ENCODE measurements at places on chromosomes 1 and 21. TPM values are rescaled to one million over a fixed set of nuclear protein-coding genes. Genes with fewer than 3 reads are reported as not detected.

DNA sequence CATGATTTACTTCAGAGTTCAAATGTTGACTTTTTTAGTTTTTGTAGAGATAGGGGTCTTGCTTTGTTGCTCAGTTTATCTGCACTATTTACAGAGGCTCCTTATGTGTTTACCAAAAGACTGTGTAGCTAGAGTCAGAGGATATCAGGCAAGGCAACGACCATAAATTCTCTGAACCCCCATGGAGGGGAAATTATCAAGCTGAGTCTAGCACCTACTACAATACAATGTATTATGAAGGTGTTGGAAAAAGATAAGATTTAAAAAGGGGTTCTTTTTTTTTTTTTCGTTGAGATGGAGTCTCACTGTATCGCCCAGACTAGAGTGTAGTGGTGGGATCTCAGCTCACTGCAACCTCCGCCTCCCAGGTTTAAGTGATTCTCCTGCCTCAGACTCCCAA lies 16.4 kb downstream of the GMEB1 start:
- DNase-seq: no peak

The PROK1 gene
- not detected for polyA plus RNA-seq

GRCh38 chr1:101004670-101005069 lies 20.9 kb downstream of the DPH5 start:
- no peak for DNase-seq

- no peak for DNase-seq
Measured at GRCh38 chr1:42282867-42283583, 52.0 kb downstream of the FOXJ3 start.

DNA sequence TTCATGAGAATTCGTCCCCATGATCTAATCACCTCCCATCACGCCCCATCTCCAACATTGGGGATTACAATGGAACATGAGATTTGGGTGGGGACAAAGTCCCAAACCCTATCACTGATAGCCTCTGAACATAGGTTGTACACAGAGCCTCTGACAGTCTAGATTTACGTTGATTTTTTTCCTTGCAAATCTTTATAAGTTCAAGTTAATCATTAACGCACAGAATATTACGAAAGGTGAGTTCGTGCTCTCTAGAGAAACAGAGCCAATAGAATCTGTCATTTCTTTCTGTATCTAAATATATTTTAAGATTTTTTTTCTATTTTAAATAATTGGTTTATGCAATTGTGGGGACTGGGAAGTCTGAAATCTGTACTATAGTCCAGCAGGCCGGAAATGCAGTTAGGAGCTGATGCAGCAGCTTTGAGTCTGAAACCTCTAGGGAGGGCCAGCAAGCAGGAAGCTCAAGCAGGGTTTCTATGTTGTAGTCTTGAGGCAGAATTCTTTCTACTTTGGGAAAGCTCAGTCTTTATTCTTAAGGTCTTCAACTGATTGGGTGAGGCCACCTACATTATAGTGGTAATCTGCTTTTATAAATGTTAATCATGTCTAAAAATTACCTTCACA lies 61.0 kb downstream of the SELENOF start:
- no peak for DNase-seq

- no peak for DNase-seq
Measured at GRCh38 chr1:47919113-47919833, 77.9 kb downstream of the TRABD2B start.

The SIM2 gene
- not detected for polyA plus RNA-seq

Data from SK-N-SH (cell line).